NAMALWA (cell line): ENCODE measurements at places on chromosomes 12 and 14.

- DNase-seq, result no peak
These were observed 45.6 kb upstream of the EGLN3 start for GRCh38 chr14:33996462-33996861.

- DNase-seq, result no peak
These were observed 9.7 kb upstream of the PTGER2 start for GRCh38 chr14:52304248-52304904.

GRCh38 chr14:51574009-51574408 lies 77.7 kb upstream of the FRMD6 start:
- DNase-seq, result no peak

DNA sequence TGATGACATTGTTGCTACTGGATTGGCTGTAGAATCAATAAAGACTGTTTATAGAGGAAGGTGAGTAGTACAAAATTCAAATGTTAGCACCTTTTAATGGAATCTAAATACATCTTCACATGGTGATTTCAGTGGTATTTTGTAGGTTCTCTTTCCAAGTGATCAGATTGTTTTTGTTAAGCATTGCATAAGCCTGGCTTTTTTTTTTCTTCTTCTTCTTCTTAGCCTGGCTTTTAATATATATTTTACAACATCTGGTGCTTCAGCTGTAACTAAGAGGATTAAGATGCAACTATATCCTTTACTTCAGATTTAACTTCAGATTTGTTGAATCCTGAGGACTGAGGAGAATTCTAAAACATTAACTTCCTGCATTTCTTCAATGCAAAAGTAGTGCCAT lies 57.3 kb upstream of the ATF1 start:
- no peak for DNase-seq

DNA sequence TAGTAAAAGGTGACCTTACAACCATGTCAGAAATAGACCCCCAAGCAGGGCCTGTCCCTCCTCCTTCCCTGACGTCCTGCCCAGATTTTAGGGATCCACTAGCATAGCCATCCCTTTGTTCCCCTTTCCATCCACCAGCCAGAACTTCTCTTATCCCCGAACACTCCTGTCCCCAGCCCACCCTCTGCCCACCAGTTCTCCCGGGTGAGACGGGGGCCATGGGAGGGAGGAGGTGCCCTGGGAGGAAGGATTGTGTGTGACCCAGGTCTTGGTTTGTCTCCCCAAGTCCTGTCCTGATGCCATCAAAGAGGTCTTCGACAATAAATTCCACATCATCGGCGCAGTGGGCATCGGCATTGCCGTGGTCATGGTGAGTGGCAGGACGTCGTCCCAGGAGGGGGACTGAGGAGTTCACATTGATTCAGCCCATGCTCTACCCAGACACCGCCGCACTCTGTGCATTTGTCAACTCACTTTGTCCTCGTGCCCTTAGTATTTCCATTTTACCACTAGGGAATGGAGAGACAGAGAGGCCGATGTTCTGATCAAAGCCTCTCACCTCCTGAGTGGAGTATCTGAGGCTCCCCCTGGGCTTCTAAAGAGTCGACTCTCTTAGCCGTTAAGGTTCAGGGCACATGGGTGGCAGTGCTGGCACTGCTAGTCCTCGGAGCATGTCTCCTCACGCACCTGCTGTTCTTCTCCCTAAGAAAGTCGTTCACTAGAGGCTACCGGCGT lies 35.9 kb downstream of the CD9 start:
- no peak for DNase-seq

DNA sequence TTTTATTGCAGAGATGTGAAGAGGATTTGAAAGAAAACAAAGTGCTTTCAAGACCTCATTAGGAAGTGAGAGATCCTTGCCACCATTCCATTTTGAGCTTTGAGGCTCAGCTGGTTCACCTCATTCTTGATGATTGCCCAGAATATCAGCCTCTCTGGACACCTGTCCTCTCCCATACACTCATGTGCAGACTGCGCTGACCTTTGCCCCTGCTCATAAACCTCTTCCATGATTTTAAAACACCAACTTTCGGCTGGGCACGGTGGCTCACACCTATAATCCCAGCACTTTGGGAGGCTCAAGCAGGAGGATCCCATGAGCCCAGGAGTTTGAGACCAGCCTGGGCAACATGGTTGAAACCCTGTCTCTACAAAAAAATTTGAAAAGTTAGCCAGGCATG lies 8.9 kb downstream of the COX14 start:
- DNase-seq, result no peak

DNA sequence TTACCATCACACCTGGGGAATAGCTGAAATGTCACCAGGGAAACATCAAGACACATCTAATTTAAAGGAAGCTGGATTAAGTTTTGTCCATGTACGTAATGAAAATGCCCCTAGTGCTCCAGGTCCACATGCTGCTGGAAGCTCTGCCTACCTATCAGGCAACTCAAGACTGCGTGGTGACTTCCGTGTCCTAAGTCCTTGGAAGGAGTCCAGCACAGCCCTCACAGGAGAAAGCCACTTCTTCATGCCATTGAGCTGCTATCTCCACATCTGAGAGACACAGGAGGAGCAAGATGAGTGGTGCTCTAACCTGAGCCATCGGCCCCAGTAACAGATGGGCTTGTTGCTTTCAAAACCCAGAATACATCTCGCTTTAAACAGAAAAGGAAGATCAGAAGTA lies 316.4 kb downstream of the DPF3 start:
- DNase-seq, result no peak

- DNase-seq, result no peak
These were observed 52.0 kb downstream of the RASSF9 start for GRCh38 chr12:85784096-85784720.

DNA sequence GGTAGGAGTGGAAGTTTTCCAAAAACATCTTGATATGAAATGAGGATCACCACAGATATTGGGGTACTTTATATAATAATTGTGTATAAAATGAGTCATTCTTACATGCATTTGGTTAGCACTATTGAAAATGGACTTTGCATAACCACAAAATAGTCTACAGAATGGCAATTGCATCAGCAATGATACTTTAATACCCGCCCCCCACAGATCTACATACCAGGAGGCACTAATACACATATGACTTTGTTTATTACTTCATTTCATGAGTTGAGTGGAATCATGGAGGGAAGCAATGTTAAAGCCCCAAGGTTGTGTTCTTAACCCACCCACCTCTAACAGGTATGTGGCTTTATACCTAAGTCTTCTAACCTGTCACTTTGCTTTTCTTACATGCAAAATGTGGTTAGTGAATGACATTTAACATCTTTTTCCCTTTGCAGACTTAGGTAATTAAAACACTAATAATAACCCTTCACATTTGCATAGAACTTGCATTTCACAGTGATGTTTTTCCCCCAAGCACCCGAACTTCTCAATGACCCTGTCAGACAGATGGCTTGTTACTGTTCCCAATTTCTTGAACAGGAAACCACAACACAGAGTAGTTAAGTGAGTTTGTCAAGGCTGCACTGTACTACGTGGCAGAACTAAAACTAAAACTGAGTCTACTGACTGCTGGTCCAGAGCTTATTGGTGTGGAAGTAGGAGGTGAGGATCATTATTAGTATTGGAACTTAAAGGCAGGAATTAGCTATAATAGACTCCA lies 101.9 kb downstream of the NPAS3 start:
- DNase-seq, result peak; percentile 31
